ENCODE measurements at places on chromosomes 11 and 22. TPM values are rescaled to one million over a fixed set of nuclear protein-coding genes. Genes with fewer than 3 reads are reported as not detected.

DNA sequence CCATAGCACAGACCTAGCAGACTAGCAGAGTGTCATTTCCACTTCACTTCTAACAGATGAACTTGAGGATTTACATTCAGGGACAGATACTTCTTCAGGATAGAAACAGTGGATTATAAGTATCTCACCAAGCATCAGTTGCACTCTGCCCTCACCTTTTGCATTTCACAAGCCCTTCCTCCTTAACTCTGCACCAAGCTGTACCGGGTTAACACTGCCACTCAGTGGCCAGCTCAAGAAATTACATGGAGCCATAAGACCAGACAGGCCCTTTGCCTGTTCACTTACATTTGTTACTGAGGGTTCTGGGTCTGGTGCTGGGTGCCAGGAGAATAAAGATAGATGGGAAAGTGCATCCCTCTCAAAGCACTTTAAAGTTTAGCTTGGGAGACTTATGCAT, 309.8 kb downstream of the SHANK2 start:
- DNase-seq: peak; percentile 35

Gene RAPSN
- total RNA-seq: not detected

Gene NAA40
- total RNA-seq: 15.9 TPM

DNA sequence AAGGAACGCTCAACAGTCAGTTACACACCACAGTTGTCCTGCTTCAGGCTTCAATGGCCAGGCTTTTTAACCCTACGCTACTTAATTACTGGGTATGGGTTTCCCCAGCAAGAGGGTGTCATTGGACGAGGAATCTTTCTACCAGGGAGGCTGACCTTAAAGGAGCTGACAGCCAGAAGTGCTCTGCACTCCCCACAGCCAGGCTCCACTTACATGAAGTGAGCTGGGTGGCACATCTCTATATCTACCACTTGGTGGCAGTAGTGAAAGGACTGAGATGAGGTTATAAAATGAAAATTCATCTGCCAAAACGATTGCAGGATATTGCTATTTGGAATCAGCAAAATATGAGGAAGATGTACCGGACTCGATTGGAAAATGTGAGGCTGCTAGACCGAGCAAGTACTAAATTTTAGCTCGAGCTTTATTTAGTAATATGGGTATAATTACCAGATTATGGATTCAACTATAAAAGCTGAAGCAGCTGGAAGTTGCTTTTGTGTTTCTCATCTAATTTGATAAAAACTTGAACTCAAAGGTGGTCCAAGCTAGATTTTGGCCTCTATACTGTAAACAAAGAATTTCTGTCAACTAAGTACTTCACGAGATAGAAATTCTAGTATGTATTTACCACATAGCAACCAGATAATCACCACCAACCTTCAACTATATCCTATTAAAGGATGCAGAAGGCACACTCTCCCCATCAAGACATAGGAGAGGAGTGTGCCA, 53.9 kb upstream of the CEP126 start:
- peak; percentile 32 for DNase-seq

Gene GRM5
- not detected for total RNA-seq

Gene OR2D2
- total RNA-seq: 0.32 TPM

DNA sequence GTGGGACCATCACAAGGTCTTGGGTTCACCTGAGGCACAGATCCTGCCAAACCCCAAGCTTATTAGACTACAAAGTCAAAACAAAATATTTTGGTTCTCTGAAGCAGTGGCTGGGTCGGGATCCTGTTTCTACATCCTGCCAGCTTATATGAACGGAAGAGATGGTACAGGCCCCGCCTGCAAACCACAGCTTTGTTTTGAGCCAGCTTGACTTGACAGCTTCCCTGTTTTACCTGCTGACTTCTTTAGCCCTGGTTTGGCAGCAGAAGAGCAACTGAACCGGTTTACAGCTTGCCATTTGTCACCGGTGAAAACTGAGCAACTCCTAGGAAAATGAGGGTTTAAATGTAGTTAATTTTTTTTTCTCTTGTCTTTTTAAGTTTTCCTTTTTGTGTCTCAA, 11.4 kb downstream of the PACS1 start:
- DNase-seq: peak; percentile 86

- DNase-seq: no peak
Measured at GRCh38 chr22:38742176-38742942, 13.4 kb downstream of the SUN2 start.

Data from activated CD4-positive, alpha-beta T cell treated with anti-CD3 and anti-CD28 coated beads for 36 hours (primary cell).